ENCODE measurements at places on chromosomes 3 and 15.

- DNase-seq = no peak
Measured at GRCh38 chr3:42763021-42763420, 10.0 kb downstream of the CCDC13 start.

DNA sequence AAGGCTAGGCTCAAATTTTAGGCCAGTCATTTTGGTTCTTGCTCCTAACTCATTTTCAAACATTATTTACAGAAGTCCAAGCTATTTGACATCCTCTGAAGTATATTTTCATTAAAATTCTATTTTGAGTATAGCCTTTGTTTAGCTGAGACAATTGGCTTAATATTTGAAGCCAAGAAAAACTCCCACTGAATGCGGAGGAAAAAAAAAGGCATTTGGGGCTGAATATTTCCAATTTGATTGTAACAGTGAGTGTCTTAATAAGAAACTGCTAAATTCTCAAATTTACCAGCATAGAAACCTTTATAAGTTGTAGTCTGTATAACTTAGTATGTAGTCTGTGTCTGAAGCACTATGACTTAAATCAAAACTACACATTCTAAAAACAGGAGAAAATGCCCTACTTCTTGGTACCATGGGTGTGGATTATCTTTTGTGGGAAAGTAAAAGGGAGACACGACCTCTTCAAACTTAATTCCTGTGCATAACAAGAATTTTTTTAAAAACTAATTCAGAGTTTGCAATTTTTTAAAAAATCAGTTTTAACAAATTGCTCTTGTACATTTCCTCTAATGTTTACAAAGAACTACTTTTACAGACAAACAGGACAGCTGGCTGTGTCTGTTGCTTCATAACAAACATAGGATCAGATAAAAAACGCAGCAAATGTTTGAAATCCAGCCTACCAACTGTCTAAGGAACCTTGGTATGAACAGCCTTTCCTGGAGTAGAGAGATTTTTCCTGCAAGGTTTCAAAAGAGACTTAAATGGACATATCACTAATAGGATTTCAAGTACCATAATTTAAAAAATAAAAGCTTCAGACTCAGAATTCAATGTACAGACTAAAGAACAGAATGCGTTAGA lies 52.7 kb upstream of the LMOD3 start:
- DNase-seq = no peak

GRCh38 chr15:31049682-31050615 lies 51.6 kb downstream of the TRPM1 start:
- no peak for DNase-seq

GRCh38 chr3:184426691-184427141 lies 46.9 kb downstream of the CHRD start:
- no peak for DNase-seq

DNA sequence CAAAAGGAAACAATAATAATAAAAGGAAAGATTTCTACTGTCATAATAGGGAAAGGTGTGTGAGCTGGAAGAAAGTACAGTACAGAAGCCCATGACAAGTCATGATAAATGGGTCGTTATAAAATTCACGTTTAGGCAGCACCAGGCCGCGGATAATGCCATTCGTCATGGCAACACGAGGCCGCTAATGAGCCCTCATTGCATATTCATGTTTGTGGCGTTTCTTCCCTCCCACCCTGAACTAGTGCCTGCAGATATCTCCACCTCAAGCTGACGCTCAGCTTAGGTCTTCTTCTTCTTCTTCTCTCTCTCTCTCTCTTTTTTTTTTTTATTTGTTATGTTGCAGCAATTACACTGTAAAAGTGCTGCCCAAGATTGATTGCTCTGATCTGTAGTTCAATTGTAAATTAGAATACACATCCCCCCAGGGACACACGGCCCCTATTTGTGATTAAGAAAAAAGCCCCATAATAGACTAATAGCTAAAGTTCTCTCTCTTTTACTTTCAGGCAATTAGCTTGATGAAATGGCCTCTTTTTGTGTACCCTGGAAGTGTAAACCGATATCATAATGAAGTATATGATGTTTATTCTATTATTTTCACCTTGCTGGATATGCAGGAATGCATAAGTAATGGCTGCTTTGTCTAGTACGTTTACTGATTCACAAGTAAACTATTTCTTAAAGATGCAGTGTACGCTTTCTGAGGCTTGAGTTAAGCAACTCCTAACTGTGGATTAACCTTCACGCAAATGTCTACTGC lies 61.9 kb upstream of the NR2F2 start:
- no peak for DNase-seq

GRCh38 chr3:179000144-179000543 lies 71.5 kb downstream of the ZMAT3 start:
- DNase-seq = no peak

GRCh38 chr3:94539937-94540336 lies 477.1 kb downstream of the NSUN3 start:
- DNase-seq = no peak

- no peak for DNase-seq
Measured at GRCh38 chr3:2771193-2771592, 339.0 kb downstream of the IL5RA start.

DNA sequence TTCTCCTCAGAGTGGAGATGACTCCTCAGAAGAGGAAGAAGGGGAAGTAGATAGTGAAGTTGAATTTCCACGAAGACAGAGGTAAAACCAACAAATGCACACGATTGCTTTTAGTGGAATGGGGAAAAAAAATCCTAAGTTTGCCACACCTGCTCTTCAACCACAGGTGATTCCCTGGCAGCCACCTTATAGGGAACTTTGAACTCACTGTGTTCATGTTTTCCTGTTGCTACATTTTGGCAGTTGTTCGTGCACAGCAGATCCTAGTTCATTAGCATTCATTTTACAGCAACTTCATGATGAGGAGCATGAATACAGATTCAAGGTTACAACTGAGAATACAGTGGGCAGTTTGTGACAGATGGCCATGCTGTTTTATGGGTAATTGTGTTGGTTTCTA lies 21.5 kb downstream of the TMEM41A start:
- no peak for DNase-seq

DNA sequence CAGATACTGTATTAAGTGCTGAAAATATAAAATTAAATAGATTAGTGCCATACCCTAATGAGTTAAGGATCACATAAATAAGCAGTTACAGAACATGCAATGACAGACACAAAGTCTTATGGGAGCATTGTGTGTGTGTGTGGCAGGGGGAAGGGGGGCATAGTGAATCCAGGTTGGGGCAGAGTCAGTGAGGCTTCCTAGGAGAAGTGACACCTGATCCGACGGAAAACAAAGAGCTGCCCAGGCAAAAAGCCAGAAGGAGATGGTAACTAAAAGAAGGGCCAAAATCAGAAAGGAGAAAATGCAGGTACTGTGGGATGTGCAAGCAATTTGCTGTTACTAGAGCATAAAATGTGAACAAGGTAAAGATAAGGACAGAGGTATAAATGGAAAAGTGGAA lies 80.1 kb upstream of the CHRM5 start:
- no peak for DNase-seq

GRCh38 chr3:59107856-59108815 lies 58.3 kb upstream of the CFAP20DC start:
- no peak for DNase-seq

- DNase-seq = no peak
Measured at GRCh38 chr15:55784286-55784685, 41.3 kb upstream of the PRTG start.

DNA sequence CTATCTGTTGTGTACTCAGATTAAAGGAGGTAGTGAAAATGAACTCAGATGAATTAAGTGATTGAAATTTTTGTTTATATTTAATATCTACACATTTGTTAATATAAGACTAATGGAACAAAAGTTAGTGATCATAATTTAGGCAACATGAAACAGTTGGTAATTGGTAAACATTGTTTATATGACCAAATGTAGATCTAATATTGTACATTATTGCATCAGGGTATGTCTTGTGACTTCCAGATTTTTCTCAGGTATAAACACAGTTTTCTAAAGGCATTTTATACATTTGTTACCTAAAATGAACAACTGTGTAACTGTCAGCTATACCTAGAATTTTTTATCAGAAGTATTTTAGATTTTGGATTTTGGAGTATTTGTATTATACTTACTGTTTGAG lies 14.8 kb downstream of the GMPS start:
- no peak for DNase-seq

GRCh38 chr3:187063286-187064121 lies 75.8 kb downstream of the RPL39L start:
- no peak for DNase-seq

- no peak for DNase-seq
Measured at GRCh38 chr15:52963865-52964264, 173.7 kb upstream of the ONECUT1 start.

DNA sequence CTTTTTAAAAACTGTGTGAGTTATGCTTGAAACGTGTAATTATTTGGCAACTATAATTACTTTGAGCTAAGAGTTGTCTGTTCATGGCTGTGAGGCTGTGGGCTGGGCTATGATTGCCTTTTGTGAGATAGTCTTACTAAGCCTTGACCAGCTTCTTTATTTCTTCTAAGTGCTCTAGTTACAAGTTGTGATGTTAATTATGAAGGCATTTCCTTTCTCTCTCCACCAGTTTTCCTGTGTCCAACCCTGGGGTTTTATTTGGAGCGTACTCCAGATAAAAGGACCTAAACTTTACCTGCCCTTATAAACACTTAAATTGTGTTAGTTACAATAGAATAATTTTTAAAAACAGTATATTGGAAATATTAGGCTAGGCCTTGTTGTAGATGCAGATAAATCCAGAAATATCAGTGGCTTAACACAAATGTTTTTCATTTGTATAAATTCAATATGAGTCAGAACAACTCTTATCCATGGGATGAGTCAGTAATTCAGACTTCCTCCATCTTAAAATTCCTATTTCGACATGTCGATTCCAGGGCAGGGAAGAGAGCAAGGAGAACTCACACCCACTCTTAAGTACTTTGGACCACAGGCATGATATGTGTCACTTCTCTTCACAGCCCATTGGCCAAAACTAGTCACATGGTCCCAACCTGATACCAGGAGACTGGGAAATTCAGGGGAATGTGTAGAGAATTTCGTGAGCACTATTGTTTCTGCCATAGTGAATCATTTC lies 17.0 kb downstream of the TMEM62 start:
- DNase-seq = no peak

- DNase-seq = no peak
Measured at GRCh38 chr15:43469867-43470266, 23.1 kb downstream of the TP53BP1 start.

DNA sequence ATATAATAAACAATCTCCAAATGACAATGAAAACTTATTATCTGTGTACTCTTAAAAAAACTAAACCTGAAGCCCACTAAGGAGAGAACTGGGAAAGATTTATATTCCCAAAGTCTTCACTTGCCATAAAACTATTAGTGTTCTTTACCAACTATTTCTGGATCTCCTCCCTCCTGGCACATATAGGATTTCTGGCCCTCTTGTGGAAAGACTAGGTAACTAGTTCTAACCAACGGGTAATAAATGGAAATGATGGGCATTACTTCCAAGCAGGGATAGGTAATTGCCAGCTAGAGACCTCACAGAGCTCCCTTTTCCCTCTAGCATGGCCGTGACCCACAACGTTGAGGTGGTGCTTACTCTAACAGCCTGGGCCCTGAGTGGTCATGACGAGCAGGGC lies 110.1 kb downstream of the DNAH12 start:
- no peak for DNase-seq

GRCh38 chr3:187130346-187131066 lies 8.8 kb downstream of the RPL39L start:
- no peak for DNase-seq

DNA sequence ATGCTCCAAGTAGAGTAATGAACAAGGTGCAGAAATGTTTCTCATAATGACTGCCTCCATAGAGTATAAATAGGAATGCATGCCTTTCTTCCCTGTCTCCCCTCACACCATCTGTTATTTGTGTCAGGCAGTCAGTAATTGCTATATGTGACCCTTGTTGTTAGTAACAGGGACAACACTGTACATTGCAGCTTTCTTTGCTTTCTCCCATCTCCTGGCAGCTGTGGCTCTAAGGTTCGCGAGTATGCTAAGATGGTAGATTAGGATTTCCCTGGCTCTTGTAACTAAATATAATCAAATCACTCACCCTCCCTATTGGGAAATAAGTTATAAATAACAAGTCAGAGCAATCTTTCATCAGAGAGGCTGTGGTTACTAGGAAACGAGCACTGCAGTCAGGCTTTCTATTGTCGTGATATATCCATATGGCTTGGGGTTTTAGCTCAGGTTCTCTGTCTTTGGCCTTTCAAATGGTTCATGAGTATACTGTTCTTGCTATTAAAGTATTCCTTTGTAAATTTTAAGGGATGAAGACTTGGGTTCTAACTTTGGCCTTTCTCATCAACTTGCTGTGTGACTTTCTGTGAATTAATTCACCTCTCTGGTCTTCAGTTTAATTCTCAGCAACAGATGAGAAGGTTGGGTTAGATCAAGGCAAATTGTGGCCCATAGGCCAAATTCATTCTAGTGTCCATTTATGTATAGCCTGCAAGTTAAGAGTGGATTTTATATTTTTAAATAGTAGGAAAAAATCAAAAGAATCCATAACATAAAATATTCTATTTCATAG lies 8.1 kb upstream of the MINDY4B start:
- no peak for DNase-seq

- no peak for DNase-seq
Measured at GRCh38 chr3:73540969-73541740, 83.6 kb downstream of the PDZRN3 start.

GRCh38 chr3:187741403-187742350 lies 3.6 kb downstream of the BCL6 start:
- peak; percentile 51 for DNase-seq

DNA sequence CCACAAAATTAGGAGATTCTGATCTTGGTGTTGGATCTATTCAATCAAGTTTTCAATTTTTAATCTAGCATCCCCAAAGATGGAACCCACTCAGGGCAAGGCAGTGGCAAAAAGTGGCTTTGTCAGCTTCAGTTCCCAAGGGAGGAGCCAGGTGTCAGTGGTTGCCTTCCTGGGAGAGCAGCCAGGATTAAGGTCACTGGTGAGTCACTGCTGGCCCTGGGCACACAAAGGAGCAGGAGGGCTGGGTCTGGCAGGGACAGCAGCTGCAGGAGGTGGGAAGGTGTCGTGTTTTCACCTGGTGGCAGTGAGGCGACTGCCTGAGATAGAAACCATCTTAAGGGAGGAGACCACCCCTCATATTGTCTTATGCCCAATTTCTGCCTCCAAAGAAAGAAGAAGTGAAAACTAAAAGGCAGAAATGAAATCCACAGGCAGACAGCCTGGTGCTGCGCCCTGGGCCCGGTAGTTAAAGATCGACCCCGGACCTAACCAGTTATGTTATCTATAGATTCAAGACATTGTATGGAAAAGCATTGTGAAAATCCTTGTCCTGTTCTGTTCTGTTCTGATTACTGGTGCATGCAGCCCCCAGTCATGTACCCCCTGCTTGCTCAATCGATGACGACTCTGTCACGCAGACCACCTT lies 5.9 kb upstream of the KLHL25 start:
- no peak for DNase-seq

- no peak for DNase-seq
Measured at GRCh38 chr3:96756516-96756915, 57.9 kb upstream of the EPHA6 start.
